Activated CD4-positive, alpha-beta T cell treated with anti-CD3 and anti-CD28 coated beads, Interleukin-2, Interleukin-6, amounts not matched to agents 100 ng/mL and 50 ng/mL, durations not matched to agents 16 hours and 8 hours (primary cell): ENCODE measurements at places on chromosomes 16 and 17.

GRCh38 chr16:66354034-66354909, 12.2 kb upstream of the CDH5 start:
- DNase-seq, result no peak

DNA sequence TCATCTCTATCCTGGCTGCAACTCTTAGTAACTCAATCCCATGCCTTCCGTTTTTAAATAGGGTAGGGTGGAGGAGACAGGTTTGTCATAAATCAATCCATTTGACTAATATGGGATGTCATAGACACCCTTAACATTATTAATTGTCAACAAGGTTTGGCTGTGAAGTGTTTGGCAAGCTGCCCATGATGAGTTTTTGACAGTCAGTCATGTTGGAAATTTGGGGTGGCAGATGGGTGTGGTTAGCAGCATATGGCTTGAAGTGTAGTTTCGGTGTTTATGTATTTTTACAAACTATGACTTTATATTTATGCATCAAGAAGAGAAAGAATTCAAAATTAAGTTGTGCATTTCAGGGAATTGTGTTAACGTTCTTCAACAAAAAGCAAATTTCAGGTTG, 221.8 kb upstream of the CDH5 start:
- no peak for DNase-seq

DNA sequence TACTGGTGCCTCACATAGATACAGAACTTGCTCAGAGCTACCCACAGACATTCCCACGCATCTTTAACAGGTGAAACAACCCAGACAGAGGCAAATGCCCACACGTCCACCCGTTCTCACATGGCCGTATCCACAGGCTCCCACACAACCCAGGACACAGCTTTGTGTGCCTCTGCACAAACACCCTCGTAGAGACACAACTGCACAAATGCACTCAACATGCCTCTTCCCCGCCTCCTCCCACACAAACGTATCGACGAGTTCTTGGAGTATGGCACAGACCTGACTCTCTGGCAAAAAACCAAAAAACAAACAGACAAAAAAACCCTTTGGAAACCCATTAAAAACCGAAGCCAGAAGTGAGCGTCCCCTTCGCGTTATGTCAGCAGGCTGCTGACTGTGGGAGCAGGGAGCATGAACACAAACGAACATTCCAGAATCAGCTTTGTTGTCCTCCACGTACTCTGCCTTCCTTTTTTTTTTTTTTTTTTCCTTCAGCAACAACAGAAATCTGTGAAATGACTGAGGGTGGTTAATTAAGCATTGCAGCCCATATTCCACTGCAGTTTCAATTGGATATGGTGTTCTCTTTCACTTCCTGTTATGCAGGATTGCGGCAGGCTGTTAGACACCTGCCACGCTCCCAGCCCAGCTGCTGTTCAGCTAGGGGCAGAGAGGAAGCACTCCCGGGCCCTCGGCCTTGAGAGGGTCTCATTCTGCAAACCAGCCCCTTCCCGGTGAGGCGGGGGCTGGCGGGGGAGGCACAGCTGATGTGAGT, 313.7 kb downstream of the MAF start:
- DNase-seq, result peak; percentile 70

DNA sequence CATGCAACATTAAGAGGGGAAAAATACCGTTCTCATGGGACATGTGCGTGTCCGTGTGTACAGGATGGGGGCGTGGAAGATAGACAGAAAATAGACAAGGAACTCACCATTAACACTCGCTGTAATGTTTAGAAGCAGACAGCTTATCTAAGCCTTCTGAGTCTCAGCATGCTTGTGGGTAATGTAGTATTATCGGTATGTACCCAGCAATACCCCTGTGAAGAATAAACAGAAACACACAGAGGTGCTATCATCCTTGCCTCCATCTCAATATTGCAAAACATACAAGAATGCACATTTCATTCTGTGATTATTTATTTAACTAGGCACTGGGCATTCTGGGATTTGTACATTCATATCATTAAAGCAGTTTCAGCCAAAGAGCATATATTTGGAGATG, 42.0 kb upstream of the RBFOX1 start:
- DNase-seq, result no peak

DNA sequence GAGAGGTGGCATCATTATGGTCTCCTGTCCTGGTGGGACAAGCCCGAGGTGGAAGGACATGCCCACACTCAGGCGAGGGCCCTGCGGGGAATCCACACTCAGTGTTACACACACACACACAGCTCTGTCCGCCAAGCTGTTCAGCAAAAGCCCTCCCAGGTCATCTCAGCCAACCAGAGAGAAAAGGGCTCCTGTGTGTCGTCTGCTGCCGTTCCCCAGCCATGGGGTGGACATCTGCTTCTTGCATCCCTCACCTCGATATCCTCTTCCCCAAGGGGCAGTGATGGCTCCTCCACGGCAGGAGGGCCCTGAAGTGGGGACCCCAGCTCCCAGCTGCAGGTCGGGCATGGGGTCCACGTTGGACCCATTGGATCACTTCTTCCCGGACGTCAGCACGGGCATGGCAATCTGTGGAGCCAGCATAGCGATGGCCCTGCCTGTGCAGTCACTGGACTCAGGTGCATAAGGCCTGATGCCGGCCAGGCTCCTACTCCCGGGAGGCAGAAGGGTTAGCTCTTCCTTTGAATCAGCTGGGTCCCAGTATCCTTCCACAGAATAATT, 290.1 kb downstream of the C16orf95 start:
- DNase-seq, result no peak

GRCh38 chr16:30892670-30893416, 1.0 kb downstream of the BCL7C start:
- no peak for DNase-seq

DNA sequence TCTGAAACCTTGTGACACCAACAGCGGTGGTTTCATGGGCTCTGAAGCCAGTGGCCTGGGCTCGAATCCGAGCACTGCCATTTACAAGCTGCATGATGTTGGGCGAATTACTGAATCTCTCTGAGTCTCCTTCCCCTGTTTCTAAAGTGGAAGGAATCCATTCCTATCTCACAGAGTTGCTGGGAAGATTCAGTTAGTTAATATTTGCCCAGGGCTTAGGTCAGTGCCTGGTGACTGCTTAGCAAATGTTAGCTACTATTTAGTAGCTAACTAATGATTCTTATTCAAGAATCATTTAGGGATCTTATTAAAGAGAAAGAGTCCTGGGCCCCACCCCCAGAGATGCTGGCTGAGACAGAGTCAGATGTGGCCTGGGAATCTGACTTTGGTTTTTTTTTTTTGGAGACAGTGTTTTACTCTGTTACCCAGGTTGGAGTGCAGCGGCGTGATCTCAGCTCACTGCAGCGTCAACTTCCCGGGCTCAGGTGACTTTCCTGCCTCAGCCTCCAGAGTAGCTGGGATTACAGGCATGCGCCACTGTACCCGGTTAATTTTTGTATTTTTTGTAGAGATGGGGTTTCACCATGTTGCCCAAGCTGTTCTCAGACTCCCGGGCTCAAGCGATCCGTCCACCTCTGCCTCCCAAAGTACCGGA, 33.6 kb upstream of the RAI1 start:
- DNase-seq, result no peak

DNA sequence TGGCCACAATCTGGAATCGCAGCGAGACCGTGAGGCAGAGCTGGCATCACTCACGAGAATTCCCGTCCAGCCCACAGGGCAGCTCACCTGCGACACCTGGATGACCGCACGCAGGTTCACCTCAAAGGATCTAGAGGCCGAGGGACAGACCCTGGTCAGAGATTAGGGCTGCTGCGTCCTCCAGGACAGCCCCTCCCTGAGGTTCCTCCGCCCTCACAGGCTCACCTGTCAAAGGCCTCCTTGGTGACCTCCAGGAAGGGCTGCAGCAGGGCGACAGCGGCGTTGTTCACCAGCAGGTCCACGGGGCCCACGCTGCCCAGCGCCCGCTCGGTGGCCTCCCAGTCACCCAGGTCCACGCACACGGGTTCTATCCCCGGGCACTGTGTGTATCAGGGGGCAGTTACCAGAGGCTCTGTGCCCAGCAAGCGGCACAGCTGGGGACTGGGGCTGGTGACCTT, 834 bp downstream of the DCXR start:
- no peak for DNase-seq

GRCh38 chr16:85556456-85557082, 56.6 kb upstream of the GSE1 start:
- peak; percentile 66 for DNase-seq

DNA sequence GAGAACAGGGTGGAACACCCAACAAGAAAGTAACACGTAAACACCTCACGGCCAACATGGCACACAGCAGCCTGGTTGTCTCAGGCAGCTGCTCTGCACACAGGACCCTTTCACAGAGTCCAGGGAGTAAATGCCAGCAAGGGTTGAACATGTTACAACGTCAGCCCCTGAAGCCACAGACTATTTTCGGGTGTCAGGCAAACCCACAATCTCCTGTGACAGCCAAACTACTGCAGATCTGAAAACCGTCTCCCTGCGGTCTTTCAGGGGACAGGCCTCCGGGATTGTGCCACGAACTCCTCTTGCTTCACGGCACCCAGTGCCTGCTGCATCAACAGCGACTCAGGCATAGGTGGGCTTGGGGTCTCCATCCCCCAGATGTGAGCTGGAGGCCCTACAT, 127.7 kb downstream of the XYLT1 start:
- peak; percentile 74 for DNase-seq

DNA sequence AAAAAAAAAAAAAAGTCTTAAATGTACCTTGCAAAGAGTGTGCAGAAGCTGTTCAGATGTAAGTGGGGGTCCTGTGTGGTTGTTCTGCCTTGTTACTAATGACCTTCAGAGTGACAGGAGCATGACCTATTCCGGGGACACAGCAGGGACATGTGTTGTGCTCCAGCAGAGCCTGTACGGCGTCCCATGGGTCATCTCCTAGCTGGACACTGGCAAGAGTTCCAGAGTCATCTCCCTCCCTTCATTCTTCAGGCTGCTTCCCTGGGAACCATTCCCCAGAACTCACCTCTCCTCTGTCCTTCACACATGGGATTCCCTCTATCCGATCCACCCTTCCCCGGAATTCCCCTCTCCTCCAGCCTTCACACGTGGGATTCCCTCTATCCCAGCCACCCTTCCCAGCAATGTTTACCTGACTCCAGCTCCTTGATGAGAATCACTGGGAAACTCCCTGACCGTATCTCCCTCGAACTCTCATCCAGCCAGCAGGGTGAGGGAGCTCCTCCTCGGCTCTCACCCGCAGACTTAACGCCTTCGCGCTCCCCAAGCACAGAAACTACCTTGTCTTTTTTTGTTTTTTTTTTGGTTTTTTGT, 85.8 kb downstream of the MRM3 start:
- DNase-seq, result no peak

DNA sequence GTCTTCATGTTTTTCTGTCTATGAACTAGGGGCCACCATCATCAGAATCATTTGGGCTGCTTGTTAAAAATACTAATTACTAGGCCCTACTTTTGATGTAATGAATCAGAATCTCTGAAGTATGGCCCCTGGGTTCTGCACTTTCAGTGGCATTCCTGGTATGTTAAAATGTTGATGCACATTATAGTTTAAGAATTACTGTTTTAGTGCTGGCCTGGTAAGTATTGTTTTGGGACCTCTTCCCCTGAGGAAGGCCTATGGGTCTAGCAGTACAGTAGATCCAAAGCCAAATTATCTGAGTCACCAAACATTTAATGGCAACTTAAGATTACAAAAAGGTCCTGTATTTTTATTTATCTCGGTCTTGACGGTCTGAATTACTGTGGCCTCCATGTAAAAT, 58.8 kb downstream of the AP2B1 start:
- no peak for DNase-seq

DNA sequence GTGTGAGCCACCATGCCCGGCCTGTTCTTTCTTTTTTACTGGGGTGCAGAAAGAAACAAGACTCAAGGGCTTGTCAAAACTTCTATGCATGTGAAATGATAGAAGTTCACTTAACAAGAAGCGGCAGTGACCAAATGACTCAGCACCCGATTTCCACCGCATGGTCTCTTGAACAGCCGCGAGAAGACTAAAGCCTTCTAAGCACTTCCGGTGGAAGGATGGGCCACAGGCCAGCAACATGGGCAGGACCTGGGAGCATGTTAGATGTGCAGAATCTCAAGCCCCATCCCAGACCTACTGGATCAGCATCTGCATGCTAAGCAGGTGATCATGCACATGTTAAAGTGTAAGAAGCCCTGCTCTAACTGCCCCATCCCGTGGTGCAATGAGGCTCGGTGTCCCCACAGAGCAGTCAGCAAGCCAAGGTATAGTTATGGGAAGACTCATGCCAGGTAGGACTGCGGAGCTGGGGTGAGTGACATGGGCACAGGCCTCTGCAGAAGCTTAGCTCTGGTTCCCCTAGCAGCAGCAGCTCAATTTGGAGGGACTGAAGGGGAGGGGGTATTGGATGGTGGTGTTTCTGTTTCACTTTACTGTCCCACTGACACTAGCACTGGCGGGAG, 88.5 kb upstream of the HNF1B start:
- peak; percentile 74 for DNase-seq

- DNase-seq, result no peak
Observed at GRCh38 chr16:88385831-88386815, 3.4 kb downstream of the ZNF469 start.

DNA sequence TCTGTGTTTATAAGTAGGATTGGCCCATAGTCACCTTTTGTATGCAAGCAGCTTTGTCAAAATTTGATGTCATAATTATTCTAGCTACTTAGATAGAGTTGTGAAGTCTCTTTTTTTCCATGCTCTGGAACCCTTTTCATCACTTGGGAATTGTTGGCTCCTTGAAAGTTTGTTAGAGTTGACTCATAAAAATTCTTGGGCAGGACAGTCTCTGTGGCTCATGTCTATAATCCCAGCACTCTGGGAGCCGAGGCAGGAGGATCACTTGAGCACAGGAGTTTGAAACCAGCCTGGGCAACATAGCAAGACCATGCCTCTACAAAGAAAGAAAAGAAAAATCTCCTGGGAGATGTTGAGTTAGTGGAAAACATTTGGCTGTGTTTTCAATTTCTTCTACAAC, 45.7 kb upstream of the MRC2 start:
- no peak for DNase-seq

DNA sequence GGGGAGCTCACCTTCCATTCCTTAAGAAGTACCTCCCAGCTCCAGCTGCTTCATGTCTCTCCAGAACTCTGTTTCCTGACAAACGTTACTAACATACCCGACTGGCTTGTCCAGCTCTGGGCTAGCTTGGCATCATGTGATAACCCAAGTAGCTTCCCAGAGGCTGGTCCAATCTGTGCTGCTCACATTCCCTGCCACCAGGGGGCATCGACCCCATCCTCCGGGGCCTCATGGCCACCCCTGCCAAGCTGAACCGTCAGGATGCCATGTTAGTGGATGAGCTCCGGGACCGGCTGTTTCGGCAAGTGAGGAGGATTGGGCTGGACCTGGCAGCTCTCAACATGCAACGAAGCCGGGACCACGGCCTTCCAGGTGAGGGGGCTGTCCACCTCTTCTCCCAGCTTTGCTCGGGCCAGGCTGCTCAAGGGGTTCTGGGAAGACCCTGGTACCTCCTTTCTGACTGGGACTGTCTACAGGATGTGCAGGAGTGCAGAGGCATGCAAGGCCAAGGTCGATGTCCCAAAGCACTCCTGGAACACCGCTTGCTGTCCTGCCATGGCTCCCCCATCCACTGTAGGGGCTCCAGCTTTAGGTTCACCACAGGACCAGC, 7.6 kb downstream of the EPX start:
- peak; percentile 70 for DNase-seq

- DNase-seq, result no peak
Observed at GRCh38 chr17:40612599-40613244, 34.9 kb downstream of the SMARCE1 start.
